ENCODE measurements at places on chromosomes 5 and 9. TPM values are rescaled to one million over a fixed set of nuclear protein-coding genes. Genes with fewer than 3 reads are reported as not detected.

Gene F2RL2
- 0.84 TPM for total RNA-seq

Gene PAEP
- not detected for total RNA-seq

Gene SHISAL2B
- total RNA-seq = not detected

Gene RGS7BP
- 0.50 TPM for total RNA-seq

Gene ENHO
- total RNA-seq = 2.3 TPM

Gene ANKHD1
- total RNA-seq = 140 TPM

Gene PCDHGA7
- 1.5 TPM for total RNA-seq

Gene HIGD2A
- 226 TPM for total RNA-seq

Gene OBP2B
- total RNA-seq = not detected

Gene CCDC152
- 0.70 TPM for total RNA-seq

Gene ACOT12
- not detected for total RNA-seq

Gene CARTPT
- total RNA-seq = not detected

Gene SPINK7
- not detected for total RNA-seq

Gene BARX1
- 0.18 TPM for total RNA-seq

Gene KCNIP1
- 0.22 TPM for total RNA-seq

Gene C9orf152
- total RNA-seq = 62.0 TPM

Gene NMUR2
- not detected for total RNA-seq

Gene RMI1
- total RNA-seq = 9.4 TPM

Gene PLPPR1
- total RNA-seq = 0.73 TPM

Gene PRRX2
- 0.52 TPM for total RNA-seq

Measured in left colon (tissue), 2 donors.